ENCODE measurements at places on chromosomes 2 and 18. TPM values are rescaled to one million over a fixed set of nuclear protein-coding genes. Genes with fewer than 3 reads are reported as not detected.

Gene LINC00305
- total RNA-seq, result not detected

Gene EPB41L3
- not detected for total RNA-seq

Gene SULT1C4
- total RNA-seq, result not detected

Gene SCN7A
- not detected for total RNA-seq

Gene HOXD12
- not detected for total RNA-seq

Gene ATF2
- total RNA-seq, result 94.5 TPM
